ENCODE measurements at places on chromosomes 4 and X. TPM values are rescaled to one million over a fixed set of nuclear protein-coding genes. Genes with fewer than 3 reads are reported as not detected.

GNRHR gene
- total RNA-seq, result not detected

- DNase-seq, result peak; percentile 26
Measured at GRCh38 chr4:186948361-186949242, 224.9 kb upstream of the FAT1 start.

- no peak for DNase-seq
Measured at GRCh38 chr4:173217727-173218126, 49.1 kb downstream of the GALNT7 start.

RNF212 gene
- not detected for total RNA-seq

NPFFR2 gene
- total RNA-seq, result not detected

DNA sequence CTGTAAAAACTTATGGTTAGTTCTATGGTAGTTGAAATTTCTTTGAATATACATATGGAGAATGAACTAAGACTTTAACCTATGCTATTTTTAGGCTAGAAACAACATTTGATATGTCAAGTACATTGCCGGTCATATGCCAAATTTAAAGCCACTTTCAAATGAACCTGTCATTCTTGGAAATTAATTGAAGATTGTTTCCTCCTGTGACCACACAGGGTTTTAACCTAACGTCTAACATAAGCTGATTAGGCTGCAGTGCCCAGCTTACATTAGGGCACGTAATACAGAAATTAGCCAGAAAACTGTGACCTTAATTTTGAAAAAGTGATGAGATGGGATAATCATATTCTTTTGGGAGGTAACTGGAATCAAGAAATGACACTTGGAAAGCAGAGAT lies 645.9 kb downstream of the FSTL5 start:
- DNase-seq, result no peak

Measured in SK-MEL-5 (cell line).